MV-4-11 (cell line): ENCODE measurements at places on chromosomes 1 and 21.

GRCh38 chr1:41653574-41653973 lies 169.1 kb upstream of the EDN2 start:
- no peak for DNase-seq

GRCh38 chr1:212860713-212861581 lies 2.9 kb downstream of the FLVCR1 start:
- DNase-seq, result no peak

DNA sequence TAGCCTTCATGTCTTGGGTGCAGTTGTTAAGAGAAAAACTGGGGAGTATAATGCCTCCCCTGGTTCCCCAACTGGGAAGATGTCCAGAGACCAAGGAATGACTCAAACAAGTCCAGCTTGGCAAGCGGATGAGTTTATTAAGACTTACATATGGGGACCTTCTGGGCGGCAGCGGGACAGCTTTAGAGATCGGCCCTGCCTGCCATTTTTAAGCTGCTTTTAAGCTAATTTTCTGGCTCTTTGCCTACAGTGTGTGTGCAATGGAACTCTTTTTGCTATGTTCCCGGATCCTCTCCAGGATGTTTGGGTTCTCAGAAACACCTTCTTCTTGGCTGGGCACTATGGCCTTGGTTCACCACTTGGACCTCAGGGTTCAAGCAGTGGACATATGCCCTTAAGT lies 99.5 kb downstream of the RYR2 start:
- DNase-seq, result no peak

GRCh38 chr1:185365951-185366350 lies 48.9 kb upstream of the IVNS1ABP start:
- DNase-seq, result no peak

GRCh38 chr1:53142226-53142853 lies at the start of gene SLC1A7:
TSS of gene SLC1A7 (minus strand) at chr1:53142638. CDS start at chr1:53142449, 189 bp downstream.
- no peak for DNase-seq

DNA sequence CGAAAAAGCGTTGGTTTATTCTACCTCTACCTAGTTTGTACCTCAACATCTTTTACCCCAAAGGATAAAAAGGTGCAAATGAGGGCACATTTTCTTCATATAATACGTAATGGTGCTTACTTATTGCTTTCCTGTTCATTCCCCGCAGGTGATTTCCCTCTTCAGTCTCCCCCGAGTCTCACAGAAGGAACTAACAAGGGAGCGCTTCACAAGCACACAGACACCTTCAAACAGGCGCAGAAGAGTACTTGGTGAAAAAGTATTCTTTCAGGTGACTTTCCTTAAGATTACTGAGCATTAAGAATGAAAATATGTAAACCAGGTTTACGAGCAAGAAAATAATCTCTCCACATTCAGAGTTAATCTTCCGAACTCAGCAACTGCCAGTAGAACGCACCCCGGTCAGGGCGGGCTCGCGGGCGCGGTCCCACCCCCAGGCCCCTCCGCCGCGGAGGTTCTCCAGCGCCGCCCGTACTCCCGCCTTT lies 511 bp upstream of the RABGAP1L start:
- no peak for DNase-seq
